ENCODE measurements at places on chromosomes 5 and 9.

GRCh38 chr5:130601-131131, 38.7 kb downstream of the PLEKHG4B start:
- peak; percentile 38 for DNase-seq

GRCh38 chr9:96048956-96049831, 173.7 kb downstream of the ERCC6L2 start:
- DNase-seq: no peak

- DNase-seq: no peak
Measured at GRCh38 chr9:72978744-72979143, 25.9 kb upstream of the ALDH1A1 start.

GRCh38 chr5:180830253-180831138, 27.9 kb upstream of the MGAT1 start:
- DNase-seq: peak; percentile 88

- DNase-seq: no peak
Measured at GRCh38 chr5:158978061-158978460, 121.7 kb downstream of the EBF1 start.

DNA sequence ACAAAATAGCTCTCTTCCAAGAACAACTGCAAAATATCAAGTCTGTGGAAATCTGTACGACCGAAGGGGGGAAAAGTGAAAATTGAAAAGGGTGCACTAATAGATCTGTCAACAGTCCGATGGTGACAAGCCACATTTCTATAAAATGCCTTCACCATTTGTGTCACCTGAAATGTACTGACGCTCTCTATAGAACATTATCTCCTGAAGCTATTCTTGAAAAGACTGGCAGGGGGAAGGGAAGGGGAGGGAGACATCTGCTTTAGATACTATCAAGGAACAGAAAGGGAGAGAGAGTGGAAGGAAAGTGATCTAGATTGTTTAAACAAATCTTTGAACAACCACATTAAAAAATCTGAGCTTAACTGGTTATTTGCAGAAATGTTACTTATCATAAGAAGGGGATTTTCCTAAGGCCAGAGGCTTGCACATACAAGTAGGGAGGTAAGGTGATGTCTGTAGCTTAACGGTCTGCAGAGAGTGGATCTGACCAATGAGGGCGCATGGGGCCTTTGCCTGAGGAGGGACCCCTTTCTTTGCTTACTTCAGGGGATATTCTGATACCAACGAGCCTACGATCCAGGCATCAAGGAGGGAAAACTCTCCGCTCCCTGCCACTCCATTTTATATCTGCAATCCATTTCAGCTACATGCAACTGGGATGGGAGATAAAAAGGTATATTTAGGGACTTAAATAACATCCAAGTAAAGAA, 92.1 kb downstream of the CRB2 start:
- no peak for DNase-seq

GRCh38 chr9:68505681-68506409, 34.8 kb downstream of the TMEM252 start:
- DNase-seq: peak; percentile 71

GRCh38 chr9:138100711-138101350, 223.2 kb downstream of the CACNA1B start:
- DNase-seq: peak; percentile 5

Measured in hematopoietic multipotent progenitor cell treated with erythropoietin and hydrocortisone succinate and interleukin-3 and kit ligand, for 4 days (in vitro differentiated cells).